ENCODE measurements at places on chromosomes 13 and 19. TPM values are rescaled to one million over a fixed set of nuclear protein-coding genes. Genes with fewer than 3 reads are reported as not detected.
A peak's percentile ranks its signal among the peaks of the same experiment; 100 is the strongest.

The LILRB3 gene
- total RNA-seq = not detected

The CYP2F1 gene
- not detected for total RNA-seq

The KIR3DL2 gene
- total RNA-seq = not detected

DNA sequence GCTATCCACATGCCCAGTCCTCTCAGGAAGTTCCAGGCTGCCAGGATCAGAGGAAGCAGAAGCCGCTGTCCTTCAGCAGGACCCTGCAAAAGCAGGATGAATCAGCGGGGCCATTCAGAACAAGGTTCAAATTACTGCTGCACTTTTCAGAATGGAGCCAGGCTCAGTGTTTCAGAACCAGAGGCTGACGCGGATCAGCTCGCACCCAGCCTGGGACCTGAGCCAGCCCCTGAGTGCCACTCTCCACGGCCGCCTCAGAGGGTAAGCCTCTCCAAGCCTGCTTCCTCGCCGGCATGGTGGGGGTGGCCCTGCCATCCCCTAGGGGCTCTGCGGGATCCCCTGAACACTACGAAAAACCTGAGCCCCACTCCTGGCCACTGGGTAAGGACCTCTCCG lies 24.7 kb downstream of the RASA3 start:
- DNase-seq = peak; percentile 92

DNA sequence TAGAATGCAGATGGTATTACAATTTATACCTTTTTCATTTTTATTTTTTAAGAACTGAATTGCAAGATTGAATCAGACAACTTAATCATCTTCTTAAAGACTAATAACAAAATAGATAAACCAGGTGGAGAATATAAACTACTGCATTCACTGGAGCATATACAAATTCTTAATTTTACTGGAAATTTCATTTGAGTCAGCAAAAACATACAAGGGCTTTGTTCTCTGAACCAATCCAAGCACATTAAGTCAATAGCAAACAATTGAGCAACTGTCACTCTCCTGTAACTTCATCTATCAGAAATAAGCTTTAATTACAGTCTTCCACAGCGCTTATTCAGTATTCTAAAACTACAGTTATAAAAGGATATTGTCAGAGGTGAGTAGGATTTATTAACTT lies 167.4 kb upstream of the OBI1 start:
- DNase-seq = no peak
